Activated T-cell treated with anti-CD3 and anti-CD28 coated beads, Interleukin-2, amount 50 U/mL, for 4 hours (primary cell): ENCODE measurements at places on chromosomes 7 and 10. TPM values are rescaled to one million over a fixed set of nuclear protein-coding genes. Genes with fewer than 3 reads are reported as not detected.

DNA sequence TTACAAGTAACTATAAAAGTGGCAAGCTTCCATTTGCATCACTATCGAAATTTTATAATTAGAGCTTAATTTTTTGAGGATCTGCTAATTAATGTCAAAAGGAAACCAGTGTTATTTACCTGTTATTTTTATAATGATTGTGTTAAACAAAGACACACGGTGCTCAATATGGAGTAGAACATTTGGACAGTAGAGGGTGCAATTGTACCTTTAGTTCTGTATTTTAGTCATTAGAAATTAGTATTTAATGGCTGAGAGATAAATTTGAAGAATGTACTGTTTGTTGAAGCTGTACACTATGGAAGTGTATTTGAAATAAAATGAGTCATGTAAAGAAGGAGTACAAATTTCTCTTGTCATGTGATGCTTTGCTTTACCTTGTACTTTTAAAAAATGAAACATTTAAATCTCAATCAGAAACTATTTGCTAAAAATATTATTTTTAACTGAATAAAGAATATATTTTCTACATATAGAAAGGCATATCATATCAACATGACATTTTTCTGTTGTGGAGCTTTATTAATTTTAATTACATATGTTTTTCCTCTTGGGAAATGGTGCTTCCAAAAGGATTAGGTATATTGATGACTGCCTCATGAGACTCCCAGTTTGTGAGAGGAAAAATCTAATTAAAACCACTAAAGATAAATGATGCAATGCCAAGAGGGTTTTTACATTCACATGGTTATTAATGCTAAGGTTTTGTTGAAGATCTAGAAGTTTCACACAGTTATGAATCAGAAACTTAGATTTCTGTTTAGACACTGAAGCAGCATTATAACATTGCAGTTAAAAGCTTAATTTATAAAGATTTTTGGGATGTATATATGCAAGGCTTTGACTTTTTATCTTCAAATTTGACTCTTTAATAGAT is 10.4 kb upstream of the PRKG1 start:
- no peak for DNase-seq

GRCh38 chr7:29485339-29486190 is 78.1 kb upstream of the PRR15 start:
- DNase-seq, result no peak

DNA sequence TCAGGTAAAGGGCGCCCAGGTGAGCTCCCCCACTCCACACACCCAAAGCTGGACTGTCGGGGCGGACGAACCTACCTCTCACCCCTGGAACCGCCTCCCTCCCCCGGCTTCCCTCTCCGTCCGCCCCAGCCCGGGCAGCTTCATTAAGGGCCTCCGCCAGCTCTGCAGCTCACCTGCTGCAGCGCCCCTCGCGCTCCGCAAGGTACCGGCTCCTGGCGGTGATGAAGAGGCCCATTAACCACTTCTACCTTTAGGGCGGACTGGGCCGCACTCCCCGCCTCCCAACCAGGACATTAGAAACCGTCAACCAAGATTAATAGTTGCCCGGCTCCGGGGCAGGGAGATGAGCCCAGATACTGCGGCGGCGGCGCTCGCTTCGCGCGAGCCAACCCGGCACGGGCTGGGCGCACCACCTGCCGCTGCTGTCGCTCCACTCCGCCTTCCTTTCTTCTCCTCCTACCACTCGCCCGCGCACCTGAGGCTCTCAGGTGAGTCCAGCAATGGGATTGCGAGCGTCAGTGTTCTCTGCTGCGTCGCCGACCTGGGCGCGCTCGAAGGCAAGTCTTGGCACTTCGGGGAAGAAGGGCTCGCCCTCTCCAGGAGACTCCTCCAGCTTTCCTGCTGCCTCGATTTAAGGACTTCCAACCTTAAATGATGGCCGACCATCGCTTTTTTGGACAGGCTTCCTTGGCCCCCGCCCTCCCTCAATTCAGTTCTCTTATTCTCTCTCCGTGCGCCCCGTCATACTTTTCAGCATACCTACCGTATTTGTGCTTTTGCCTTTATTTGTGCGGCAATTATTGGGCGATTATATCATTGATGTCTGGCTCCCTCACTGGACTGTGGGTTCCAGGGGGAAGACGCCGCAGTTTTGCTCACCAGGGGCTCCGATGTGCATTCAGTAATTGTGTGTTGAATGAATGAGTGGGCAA is 13.6 kb upstream of the KAZALD1 start:
- no peak for DNase-seq

The PDCD4 gene
- total RNA-seq, result 41.3 TPM

The CRYGN gene
- not detected for total RNA-seq

GRCh38 chr7:34281260-34281659 is 375.9 kb downstream of the BMPER start:
- no peak for DNase-seq

The SYNPO2L gene
- total RNA-seq, result not detected

GRCh38 chr7:135236727-135237126 is 3.1 kb downstream of the STRA8 start:
- no peak for DNase-seq

DNA sequence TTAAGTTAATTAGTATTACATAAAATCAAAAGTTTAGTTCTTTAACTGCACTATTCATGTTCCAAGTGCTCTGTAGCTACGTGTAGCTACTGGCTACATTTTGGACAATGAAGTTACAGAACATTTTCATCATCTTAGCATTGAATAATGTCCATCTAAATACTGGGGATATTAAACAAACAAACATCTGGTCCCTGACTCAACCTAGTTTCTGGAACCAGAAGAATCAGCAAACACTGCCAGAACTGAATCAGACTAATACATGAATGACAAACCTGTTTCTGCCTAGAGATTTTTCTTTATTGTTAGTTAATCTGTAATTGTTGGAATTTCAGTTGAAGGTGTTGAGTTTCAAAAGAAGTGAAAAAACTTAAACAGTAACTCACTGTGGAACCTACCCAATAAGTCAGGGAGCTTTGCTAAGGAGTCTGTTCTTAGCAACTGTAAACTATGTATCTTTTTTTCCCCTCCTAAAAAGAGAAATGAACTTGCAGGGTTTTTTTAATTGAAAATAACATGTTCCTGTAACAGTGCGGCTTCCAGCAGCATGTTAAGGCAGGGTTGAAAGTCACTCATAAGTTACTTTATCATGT is 58.3 kb downstream of the CDK13 start:
- no peak for DNase-seq

The SEMA3D gene
- not detected for total RNA-seq

DNA sequence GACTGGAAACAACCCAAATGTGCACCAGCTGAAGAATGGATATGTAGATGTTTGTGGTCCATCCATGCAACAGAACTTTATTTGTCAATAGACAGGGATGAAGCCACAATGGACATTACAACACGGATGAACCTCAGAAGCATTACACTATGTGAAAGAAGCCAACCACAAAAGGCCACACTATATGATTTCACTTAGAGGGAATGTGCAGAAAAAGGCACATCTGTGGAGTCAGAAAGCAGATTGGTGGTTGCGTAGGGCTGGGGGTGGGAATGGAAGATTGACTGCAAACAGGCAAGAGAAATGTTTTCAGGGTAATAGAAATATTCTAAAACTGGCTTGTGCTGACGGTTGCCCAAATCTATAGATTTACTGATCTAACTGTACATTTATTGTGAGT is 34.3 kb upstream of the WASHC2A start:
- DNase-seq, result no peak

The ASB10 gene
- total RNA-seq, result not detected

The MAGI2 gene
- 0.10 TPM for total RNA-seq

- DNase-seq, result no peak
Observed at GRCh38 chr10:78045237-78045636, 11.6 kb downstream of the RPS24 start.

- no peak for DNase-seq
Observed at GRCh38 chr7:47483604-47484273, 98.2 kb downstream of the TNS3 start.

The PRF1 gene
- 57.6 TPM for total RNA-seq

DNA sequence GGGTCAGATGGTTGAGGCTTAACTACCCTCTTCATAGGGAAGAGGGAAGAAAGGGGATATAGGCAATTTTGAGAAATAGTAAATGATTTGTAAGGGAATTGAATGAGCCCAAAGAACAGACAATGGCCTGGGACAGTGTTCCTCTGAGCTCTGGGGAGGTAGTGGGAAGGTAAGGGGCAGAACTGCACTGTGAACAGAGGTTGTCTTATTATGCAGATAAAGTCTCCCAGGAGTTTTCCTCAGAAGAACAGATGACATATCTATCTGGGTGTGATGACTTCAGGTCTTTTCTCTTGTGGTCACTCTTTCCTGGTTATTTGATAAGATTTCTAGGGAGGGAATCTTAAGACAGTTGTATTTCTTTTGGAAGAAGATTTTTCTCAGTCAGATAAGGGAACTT is 296.1 kb downstream of the ZEB1 start:
- DNase-seq, result no peak

- peak; percentile 56 for DNase-seq
Observed at GRCh38 chr7:44587843-44588711, 6.0 kb upstream of the TMED4 start.

DNA sequence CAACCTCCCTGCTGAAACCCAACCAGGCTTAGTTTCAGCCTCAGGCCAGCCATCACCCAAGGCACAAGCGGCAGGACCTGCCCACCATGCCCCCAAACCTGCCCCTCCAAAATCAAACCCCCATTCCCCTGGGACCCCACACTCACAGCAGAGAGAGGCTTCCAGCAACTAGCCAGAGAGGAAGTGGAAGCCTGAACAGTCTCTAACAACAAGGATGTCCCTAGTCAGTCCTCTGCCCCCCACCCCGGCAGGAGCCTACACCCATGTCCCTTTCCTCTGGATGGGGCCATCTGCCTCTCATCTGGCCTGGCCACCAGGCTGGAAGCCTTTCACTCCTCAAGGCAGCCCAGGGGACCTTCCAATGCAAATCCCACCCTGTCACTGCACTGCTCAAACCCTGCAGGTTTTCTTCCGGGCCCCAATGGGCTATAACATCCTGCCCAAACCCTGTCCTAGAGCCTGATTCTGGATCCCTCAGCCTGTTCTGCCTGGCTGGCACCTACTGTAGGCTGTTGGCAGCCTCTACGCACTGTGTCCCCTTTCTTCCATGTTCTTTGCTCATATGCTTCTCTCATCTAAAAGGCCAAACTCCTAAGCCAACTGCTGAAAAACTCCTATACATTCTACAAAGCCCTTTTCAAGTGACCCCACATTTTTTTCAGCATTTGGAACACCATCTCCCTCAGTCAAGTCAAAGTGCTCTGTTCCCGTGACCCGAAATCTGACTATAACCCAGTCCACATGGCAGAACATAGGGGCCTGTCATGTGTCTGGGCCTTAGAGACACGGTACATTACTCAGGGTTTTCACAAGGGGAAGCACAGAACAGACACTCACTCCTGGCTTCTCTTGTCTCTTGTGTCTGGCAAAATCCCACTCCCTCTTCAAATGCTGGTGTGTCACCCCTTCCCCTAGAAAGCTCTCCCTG is 253.3 kb downstream of the TNS3 start:
- DNase-seq, result no peak

GRCh38 chr10:117496616-117497028 is 45.9 kb upstream of the EMX2 start:
- DNase-seq, result peak; percentile 65

The MYH16 gene
- not detected for total RNA-seq

DNA sequence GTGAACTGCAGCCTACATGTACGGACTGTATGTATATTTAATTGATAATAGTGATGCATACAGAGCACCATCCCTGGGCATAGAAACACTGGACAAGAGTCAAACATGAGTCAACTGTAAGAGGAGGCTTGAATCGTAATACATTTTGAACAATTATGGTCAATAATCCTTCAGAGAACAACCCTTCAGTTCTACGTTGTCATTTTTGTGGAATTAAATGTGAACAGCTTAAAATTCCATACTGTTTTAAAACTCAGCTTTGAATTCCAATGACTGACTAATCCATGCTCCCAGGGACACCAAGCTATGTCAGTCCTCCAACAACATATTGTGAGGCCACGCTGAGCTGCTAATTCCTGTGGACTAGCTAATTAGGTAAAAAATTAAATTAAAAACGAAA is 41.5 kb upstream of the KMT2E start:
- no peak for DNase-seq

The CRPPA gene
- 1.2 TPM for total RNA-seq

GRCh38 chr7:102450242-102450641 is 14.4 kb downstream of the ALKBH4 start:
- DNase-seq, result peak; percentile 56

DNA sequence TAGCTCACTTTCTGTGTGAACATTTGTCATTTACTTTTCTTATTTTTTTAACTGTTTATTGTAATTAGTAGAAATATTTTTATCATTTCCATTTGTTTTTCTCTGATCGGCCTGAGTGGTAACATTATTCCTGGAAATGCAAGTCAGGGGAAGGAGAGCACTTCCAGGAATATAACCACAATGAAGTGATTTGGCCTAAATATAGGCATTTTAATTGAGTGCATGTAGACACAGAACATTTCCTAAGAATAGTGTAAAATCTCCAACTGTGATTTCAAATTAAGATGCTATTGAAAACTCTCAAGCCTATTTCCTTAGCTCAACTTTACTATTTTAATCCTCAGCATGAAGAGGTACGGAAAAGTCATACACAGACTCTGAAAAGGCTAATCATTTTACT is 86.5 kb upstream of the SKAP2 start:
- DNase-seq, result no peak

DNA sequence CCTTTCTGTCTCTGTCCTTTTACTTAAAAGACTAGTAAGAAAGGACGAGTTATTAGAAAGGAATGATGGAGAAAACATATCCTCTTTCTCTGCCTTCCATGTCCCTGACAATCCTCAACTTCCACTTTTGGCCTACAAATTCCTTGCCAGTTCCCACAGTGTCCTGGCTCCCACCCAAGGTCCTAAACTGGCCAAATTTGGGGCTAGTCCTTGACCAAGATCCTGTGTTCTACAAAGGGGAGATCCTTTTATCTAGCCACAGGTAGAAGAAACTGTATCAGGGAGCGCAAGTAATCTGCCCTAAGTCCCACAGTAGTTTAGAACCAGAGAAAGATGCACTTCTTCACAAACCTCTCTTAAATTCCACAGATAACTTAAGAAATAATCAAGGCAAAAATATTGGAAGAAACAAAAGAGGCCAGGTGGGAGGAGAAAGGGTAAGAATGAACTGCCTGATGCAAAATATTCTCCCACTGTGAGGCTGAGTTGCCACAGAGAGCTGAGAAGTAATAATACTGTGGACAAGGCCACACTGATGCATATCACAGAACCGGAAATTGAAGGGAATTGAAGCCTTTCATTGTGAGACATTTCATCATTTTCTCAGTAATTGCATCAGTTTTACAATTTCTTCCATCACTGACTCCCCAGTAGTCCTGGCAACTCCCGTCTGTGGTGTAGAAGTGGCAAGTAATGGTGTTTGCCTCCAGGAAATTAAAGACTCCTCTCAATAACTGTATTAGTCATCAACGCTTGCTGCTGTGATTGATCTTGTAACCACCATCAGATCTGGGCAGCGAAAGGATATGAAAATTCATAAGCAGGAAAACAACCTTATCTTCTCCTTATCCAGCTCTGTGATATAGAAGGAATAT is 47.2 kb downstream of the DNAJC12 start:
- DNase-seq, result no peak

- DNase-seq, result no peak
Observed at GRCh38 chr7:158093156-158093796, 494.3 kb downstream of the PTPRN2 start.

The CSTF2T gene
- total RNA-seq, result 34.3 TPM
